ENCODE measurements at places on chromosomes 2 and 18.

DNA sequence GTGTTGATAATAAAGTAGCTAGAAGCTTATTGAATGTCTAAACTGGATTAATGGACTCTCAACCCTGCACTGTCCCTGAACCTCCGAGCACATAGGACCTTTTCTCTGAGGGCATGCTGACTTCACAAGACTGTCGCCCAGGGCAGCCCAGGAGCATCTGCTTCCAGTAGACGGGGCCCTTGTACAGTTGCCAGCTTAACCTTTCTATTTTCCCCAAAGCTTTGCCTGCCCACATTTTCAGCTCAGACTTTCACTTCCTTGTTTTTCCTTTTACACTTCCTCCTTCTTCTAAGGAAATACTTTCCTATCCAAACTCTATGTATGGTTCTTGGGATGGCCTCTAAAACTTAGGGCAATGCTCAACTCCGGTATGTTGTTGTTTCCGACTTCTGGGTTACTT lies 1.3 kb downstream of the VWA3B start:
- DNase-seq, result no peak

- DNase-seq, result no peak
Measured at GRCh38 chr2:26284132-26284531, 39.4 kb downstream of the HADHB start.

- DNase-seq, result no peak
Measured at GRCh38 chr2:128841803-128842202, 523.1 kb upstream of the HS6ST1 start.

- no peak for DNase-seq
Measured at GRCh38 chr2:170375192-170375591, 197.2 kb downstream of the MYO3B start.

GRCh38 chr2:7243276-7243675 lies 326.1 kb downstream of the RNF144A start:
- no peak for DNase-seq

GRCh38 chr2:102103992-102104871 lies 38.3 kb upstream of the IL1R1 start:
- DNase-seq, result no peak

DNA sequence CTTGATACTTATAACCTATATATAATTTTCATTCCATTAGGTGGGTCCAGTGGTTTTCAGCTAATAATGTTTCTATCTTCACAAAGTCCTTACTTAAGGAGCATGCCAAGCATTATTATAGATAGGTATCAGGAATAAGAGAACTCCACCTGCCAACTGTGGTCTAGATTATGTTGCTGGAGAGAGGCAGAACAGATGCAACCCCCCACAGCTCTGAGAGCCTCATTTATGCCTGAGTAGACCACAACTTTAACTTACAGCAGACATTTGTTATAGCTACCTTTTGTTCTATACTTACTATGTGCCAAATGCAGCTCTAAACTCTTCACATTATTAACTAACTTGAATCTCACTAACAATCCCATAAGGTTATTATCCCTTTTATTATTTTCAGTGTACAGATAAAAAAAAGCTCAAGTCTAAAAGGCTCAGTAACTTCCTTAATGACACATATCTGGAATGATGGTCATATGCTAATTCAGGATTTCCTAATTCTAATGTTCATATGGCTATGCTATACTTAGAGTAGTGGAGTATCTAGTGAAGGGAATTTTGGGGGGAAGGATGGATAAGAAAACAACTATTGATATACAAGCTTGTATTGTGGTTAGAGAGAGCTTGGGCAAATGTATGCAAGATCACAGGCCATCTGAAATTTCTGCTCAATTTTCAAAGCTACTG lies 119.1 kb upstream of the RND3 start:
- DNase-seq, result no peak

GRCh38 chr2:229174794-229175496 lies 96.1 kb downstream of the PID1 start:
- DNase-seq, result no peak

GRCh38 chr2:149904352-149905175 lies 317.0 kb upstream of the MMADHC start:
- no peak for DNase-seq

All from GM12892 (cell line).